Adrenal gland (tissue), 19 donors: ENCODE measurements at places on chromosomes 2 and 18. TPM values are rescaled to one million over a fixed set of nuclear protein-coding genes. Genes with fewer than 3 reads are reported as not detected.
A peak's percentile ranks its signal among the peaks of the same experiment; 100 is the strongest.

- DNase-seq: no peak
Observed at GRCh38 chr2:143949121-143949848, 570.6 kb downstream of the ZEB2 start.

DNA sequence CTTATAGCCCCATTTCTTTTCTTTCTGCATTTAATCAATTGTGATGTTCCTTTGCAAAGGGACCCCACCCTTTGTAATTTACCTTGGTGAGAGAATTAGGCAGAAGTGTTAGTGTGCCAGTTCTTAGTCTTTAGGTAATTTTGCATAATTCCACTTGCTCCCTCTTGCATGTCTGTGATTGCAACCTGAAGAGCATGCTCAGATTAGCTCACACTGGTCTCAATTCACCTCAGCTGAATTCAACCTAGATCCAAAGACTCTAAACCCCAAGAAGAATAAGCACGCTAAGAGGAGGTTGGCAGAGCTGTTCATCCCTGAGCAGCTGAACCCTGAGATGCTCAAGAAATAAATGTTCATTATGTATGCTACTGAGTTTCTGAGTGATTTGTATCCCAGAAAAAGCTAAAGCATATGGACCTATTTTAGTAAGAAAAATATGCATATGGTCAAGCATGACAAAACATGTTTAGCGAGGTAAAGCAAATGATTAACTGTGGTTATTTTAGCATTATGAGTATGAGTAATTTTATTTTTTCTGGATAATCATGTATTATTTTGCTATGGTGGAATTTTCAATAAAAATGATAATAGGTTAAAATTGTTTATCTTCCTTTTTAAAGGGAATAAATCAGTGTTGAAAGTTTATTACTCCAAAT is 299.2 kb upstream of the ZSWIM2 start:
- DNase-seq: no peak

DNA sequence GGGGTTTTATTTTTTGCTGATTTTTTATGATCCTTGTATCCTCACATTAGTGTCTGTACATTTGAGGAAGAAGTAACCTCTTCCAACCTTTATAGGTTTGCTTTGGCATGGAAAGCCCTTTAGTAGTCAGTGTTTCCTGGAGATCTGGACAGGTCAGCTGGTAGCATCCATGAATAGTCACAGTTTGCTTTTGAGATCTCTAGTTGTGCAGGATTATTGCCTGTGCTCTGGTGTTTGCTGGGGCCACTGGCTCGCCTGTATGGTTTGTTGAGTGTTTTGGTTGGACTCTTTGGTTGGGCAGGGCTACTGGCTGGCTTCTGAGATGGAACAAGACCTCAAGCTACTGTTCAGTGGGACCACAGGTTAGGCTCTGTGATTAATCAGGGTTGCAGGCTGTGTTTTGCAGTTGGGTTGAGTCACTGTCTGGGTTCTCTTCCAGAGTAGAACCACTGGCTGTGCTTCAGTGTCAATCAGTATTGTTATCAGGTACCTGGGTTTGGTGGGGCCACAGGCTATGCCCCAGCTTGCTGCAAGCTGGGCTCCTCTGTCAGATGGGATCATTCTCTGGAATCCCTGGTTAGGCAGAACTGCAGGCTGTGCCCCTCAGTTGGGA is 20.0 kb downstream of the SP140L start:
- no peak for DNase-seq

GRCh38 chr2:234291765-234292204 is 205.1 kb downstream of the ARL4C start:
- peak; percentile 42 for DNase-seq

OSBPL6 gene
- total RNA-seq: 0.16 TPM

CACNB4 gene
- total RNA-seq: 8.5 TPM

INHBB gene
- 9.1 TPM for total RNA-seq

SYT4 gene
- total RNA-seq: 5.4 TPM
